NCI-H187 (cell line): ENCODE measurements at places on chromosomes 2 and 18.

DNA sequence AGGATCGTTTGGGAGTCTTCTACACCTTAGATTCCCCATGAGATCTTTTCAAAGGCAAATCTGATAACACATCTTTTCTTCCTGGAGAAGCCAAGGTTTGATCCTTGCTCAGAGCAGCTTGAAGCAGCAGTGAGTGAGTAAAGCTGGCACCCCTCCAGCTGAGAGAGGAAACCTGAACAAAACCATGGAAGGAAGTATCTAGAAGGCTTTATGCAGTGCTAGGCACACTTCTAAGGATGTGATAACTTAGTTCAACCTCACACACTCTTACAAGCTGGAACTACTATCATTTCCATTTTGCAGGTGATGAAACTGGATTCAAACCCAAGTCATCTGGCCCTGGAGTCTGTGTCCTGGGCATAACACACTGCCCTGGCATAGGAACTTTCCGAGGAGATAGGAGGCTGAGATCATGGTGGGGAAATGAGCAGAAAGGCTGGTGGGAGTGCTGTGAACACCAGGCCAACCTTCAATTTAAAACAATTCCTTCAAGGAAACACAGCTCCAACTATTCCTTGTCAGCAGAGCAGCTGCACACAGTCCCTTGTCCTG, 71.2 kb downstream of the CTAGE1 start:
- no peak for DNase-seq

DNA sequence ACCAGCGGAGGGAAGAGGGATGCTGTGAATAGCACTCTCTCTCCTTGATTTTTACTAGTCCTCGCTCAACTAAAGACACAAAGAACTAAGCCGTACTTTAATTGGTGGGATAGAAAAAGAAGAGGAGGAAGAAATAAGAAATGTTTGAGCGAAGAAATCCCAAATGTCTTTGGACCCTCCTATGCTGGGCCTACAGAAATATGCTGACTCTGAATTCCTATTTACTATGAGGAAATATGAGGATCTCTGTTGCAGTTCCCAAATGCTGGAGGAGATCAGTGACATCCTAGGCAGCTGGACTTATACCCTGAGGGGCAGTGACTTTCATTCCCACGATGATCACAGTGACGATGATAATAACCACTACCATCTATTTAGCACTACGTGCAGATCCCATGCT, 16.6 kb upstream of the PIEZO2 start:
- no peak for DNase-seq

DNA sequence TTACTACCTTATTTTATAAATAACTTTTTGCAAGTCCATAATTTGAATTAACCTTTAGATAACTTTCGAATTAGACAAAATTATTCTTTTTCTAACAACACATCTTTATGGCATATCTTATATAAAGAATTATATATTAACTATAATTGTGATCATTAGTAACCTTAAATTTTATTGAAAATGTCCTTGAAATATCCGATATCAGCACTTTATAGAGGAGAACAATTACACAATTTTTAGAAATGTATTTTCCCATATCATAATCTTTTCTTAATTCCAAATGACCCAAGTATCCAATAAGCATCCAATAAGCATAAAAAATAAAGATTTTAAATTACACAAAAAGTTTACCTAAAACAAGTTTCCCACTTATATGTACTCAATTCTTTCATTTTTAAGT, 7.3 kb upstream of the GCC2 start:
- no peak for DNase-seq

- no peak for DNase-seq
Measured at GRCh38 chr2:96090196-96090926, 26.0 kb downstream of the ADRA2B start.

- no peak for DNase-seq
Measured at GRCh38 chr2:23745726-23746105, 181.2 kb downstream of the ATAD2B start.

GRCh38 chr2:190205657-190206056, 114.0 kb downstream of the HIBCH start:
- no peak for DNase-seq

DNA sequence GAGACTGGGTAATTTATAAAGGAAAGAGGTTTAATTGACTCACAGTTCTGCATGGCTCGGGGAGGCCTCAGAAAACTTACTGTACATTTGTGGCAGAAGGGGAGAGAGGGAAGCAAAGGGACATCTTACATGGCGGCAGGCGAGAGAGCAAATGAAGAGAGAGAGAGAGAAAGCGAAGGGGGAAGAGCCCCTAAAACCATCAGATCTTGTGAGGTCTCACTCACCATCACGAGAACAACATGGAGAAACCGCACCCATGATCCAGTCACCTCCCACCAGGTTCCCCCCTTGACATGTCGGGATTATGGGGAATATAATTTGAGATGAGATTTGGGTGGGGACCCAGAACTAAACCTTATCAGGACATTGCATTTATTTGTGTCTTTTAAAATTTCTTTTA, 75.9 kb downstream of the ACSL3 start:
- no peak for DNase-seq

- no peak for DNase-seq
Measured at GRCh38 chr2:240303896-240304745, 131.3 kb upstream of the GPC1 start.

DNA sequence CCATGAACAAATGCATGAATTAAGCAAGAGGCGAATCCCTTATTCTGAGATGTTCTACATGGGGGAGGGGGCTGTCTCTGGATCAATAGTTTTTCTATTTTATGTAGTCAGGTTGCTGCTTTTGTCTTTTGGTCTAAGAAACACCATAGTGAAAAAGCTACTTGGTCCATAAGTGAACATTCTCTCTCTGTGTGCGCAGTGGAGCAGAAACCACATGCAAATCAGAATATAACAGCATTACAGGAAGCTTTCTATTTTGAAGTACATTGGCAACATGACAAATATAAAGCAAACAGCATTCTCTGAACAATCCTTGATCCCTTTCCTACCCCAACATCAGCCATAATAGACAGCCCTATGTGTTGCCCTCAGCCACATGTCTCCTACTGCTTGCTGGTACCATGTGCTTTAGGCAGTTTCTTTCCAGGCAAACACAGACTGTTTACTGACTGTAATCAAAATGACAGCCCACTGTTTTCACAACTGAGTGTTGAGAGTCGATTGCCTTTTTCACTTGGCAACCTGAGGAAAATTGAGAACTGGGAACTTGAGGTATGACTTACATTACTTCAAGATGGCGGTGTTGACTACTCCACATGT, 10.6 kb downstream of the SCN3A start:
- DNase-seq = no peak

- no peak for DNase-seq
Measured at GRCh38 chr2:45287045-45287444, 277.8 kb upstream of the SIX2 start.

DNA sequence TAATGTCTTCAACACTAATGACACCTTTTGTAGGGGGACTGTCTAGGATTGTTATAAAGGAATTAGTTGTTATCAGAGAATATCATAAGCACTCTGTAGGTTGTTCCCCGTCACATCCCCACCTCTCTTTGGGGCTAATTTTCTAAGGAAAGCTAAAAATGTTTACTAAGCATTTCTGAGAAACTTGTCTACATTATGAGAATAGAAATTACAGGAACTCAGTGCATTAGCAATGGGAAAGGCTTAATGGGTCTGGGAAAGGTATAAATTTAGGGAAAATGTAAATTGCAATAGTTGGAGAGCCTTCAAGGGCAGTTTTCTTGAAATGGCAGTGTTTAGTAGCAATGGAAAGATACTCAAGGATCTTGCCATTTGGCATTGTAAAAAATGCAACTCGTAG, 257.2 kb upstream of the NRP2 start:
- no peak for DNase-seq

DNA sequence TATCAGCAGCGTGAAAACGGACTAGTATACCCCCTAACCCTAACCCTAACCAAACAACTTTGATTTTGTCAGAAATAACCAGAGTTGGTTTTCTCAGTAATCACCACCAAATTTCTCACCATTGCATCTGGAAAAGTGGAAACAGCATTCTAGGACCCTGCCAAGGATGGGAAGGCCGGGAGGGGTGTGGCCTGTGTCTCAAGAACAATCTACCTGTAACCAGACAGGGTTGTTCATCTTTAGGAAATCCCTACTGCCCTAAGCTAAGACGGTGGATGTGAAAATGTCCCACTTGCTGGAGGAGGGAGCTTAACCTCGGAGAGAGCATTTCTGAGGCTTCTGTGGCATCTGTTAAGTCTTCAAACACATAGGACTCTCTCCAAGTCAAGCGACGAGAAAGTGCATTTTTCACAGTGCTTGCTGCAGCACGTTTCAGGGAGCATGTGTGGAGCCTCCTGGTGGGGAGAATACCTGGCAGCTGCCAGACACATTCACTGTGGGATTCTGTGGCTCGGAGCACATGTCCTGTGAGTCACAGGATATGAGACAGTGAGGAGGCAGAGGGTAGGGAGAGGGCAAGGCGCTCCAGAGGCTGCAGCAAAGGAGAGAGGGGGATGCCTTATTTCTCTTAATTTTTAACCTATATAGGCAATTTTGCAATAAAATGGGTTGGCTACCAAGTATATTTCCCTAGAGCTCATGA, 207.5 kb downstream of the SPP2 start:
- DNase-seq = no peak

DNA sequence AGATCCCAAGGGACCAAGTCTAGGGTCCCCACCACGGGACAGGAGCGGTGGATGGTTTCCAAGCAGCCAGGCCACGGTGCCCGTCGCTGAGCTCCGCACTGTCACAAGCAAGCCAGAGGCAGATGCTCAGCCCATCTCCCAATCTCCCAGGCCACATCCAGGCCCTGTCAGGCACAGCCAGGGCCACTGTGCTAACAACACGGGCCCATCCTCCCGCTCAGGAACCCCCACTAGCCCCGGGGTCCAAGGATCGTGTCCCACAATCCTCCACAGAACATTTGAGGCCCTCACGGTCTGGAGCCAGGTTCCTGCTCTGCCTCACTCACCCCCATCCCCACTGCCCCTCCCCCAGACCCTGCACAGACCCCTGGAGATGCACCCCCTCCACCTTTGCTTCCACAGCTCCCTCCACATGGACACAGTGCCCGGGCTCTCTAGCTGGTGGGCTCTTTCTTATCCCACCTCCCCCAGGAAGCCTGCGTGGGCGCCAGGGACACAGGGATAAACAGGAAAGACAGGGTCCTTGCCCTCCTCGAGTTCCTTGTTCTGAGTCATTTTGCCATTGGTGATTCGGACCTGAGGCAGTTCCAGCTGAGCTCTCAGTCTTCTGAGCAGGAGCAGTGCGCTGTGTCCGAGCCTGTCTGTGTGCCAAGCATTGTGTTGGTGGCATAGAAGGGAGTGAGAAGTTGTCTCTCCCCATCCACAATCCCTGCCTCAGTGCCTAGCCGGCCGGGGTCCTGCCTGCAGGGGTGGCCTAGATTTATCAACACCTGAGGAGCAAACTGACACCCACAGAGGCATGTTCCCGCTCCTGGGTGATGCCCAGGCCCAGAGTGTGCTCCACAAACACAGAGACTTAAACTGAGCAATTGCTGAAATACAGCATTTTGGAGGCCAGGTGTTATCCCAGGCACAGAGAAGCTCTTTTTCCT, 7.0 kb downstream of the CROCC2 start:
- no peak for DNase-seq

GRCh38 chr2:234415706-234416105, 81.2 kb downstream of the ARL4C start:
- no peak for DNase-seq

GRCh38 chr18:78603102-78603983, 376.3 kb upstream of the SALL3 start:
- no peak for DNase-seq

- no peak for DNase-seq
Measured at GRCh38 chr18:57131101-57131500, 15.8 kb upstream of the BOD1L2 start.

- peak; percentile 50 for DNase-seq
Measured at GRCh38 chr18:76620321-76621170, 125.5 kb upstream of the ZNF516 start.

DNA sequence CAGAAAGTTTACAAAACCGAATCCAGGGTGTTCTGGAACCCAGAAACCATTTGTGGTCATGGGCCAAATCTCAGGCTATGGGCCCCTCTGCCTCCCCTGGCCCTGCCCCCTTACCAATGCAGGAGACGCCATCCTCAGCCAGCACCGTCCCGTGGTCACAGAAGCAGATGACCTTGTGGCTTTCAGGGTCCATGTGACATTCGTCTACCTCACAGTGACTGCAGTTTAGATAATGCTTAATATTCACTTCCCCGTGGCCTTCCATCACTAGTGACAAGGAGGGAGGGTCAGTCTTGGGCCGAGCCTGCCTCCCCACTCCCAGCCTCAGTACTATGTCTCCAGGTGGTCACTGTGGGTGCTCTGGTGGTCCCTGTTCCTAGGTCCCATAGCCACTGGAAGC, 111.6 kb downstream of the CLIP4 start:
- DNase-seq = no peak

DNA sequence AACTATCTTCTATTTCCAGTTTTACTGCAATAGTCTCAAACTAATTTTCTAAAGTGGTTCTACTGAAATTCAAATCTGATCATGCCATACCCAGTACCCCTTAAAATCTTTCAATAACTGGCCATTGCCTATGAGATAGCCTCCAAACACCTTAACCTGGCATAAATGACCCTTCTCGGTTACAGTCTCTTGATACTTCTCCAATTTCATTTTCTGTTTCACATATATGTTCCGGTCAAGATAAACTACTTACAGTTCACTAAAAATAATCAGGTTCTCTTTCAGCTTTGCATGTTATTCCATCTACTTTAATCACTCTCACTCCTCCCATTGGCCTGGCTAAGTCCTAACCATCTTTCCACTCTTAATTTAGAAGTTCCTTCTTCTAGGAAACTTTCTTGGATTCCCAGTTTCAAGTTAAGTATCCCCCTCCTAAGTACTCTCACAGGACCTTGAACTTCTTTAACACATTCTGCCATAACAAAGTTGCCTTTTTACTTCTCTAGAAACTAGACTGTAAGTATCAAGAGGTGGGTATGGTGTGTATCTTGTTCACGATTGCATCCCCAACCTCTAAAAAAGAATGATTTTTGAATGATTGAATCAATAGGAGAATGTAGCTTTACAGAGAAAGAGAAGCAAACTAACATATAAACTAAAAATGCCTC, 110.2 kb upstream of the RBBP8 start:
- DNase-seq = no peak

DNA sequence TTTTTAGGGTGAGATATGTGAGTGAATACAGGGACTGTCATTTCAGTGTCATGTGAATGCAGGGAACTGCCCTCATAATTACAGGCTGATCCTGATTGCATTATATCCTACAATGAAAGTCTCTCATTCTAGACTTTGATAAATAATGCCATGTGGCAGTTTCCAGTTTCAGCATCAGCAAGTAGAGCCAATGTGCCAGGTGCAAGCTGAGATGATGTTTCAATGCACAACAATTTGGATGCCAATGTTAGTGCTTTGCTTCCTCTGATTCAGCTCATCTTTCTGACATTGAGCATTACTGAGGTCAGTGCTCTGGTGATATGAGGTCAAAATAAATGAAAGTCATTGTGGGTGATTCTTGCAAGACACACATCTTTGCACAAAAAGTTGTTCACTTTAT, 63.7 kb upstream of the TFPI start:
- no peak for DNase-seq
